Vagina (tissue), 2 donors: ENCODE measurements at places on chromosomes 12 and 14.

DNA sequence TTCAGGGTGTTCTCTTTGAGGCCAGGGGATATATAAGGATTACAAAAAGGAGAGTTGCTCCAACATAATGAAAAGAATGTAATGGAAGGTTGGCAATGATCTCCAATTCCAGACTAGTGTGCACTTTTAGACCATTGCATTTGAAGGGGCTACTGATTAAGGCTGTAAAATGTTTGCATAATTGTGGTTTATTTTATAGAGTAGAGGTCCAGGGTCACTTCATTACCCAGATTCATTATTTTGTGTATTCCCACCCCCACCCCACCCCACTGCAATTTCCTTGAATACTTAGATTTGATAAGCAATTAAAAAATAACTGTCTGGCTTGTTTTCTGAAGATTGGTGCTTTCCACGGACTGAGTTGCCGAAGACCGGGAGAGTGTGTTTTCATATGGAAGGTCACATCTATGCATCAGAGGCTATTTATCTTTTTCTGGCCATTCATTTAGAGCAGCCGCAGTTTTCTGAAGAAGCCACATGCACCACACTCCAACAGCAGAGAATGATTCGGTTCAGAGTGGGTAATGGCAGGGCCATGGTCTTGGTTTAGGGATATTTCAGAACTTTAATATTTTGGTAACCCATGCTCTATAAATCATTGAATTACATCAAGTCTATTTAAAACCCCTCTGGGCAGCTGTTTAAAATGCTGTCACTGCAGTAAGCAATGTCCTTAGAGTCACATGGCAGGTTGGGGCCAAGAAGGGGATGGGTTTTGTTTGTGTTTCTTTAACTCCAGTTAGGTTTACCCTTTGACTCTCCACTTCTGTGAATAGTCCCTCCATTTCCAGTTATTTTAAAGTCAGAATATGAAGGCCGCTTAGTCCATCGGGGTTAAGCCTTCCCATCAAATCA lies 94.6 kb downstream of the TMEM30B start:
- no peak for DNase-seq

GRCh38 chr12:66206141-66206540 lies 17.1 kb downstream of the IRAK3 start:
- DNase-seq = no peak

DNA sequence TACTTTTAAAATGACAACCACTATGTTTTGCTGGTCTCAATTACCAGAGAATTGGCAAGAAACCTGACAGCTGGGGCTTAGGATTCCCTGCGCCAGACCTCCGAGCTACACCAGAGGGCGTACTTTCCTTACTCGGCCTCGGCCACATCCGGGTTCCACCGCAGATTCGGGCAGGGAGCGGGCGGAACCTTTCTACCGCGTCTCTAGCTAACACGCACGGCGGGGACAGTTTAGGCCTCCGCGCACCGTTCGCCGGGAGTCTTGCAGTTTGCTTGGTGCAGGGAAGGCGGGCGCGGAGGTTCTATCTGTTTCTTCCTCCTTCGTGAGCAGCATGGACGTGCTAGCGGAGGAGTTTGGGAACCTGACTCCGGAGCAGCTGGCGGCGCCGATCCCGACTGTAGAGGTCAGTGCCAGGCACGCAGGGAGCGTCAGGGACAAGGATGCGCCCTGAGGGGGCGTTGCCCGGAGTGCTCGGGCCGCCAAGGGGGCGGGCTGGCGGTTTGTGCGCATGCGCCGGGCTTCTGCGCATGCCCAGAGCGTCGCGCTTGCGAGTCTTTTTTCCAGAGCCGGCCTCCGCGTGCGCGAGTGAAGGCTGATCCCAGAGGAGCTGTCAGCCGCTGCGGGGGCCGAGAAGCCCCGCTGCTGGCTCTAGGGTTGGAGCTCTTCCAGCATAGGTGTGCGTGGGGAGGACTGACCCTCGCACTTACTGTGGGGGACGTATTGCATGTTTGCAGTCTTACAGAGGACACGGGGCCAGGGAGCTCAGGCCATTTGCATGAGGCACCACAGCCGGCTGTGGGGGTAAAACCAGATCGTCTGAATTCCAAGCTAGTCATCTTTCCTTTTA lies at the start of gene POLR3B:
POLR3B (plus strand) TSS at position 200 of the 847 bp plus-strand sequence; CDS start at position 332, 132 bp downstream.
- no peak for DNase-seq

DNA sequence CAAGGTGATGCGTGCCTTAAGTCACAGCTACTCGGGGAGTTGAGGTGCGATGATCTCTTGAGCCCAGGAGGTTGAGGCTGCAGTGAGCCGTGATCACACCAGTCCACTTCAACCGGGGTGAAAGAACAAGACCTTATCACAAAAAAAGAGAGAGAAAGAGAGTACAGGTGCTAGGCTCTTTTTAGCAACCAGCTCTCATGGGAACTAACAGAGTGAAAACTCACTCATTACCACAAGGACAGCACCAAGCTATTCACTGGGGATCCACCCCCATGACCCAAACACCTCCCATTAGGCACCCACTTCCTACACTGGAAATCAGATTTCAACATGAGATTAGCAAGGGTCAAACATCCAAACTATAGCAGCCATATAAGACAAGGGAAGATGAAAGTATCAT lies 164.2 kb downstream of the NDUFA12 start:
- no peak for DNase-seq

- DNase-seq = no peak
These were observed 148.8 kb upstream of the GARIN6 start for GRCh38 chr12:99498756-99499155.

DNA sequence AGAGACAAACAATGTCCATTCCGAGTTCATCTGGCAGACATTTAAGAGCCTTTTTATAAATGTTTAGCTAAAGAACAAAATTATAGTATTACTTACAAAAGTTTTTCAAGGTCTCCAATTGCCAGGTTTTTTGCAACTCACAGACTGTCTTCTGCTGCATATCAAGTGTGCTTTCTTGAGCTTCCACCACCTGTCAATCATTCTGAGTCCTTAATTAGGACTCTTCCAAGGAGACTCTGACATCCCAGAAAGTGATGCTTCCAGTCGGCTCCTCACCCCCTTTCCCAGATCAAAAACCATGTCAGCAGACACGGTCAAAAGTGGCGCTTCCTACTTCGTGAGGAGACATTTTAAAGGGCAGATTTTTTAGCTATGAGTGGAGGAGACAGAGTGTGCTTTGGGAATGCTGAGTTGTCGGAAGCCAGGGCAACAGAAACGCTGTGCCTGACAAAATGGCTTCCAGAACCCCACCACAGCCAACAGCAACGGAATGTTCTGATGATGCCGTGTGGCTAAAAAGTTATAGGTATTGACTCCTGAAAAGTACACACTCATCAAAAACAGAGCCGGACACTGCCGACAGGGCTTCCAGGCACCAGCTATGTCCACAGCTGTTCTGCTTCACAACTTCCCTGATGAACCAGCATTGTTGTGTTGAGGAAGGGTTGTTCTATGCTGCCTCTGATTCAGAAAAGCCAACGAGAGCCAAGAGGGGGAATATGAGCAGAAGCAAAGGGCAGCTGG lies 116.1 kb upstream of the SLC35F4 start:
- DNase-seq = no peak

- no peak for DNase-seq
These were observed 409.1 kb downstream of the TMEM132D start for GRCh38 chr12:129494766-129495165.

DNA sequence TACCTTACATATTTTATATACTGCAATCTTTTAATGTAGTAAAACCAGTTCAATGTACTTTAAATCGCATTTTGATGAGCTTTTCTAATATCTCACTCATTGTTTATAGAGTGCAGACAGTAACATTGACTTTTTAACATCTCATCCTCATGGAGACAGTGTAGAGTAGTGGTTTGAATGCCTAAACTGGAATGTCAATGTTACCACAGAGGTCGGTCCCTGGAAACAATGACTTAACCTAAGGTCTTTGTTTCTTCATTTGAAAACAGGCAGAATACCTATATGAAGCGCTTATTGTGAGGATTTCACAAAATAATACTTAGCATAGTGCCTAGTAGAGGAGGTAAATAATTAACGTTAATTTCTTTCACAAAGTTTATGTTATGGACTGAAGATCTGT lies 5.0 kb downstream of the CDK17 start:
- DNase-seq = no peak

GRCh38 chr12:26097046-26097878 lies 27.6 kb downstream of the BHLHE41 start:
- DNase-seq = no peak

DNA sequence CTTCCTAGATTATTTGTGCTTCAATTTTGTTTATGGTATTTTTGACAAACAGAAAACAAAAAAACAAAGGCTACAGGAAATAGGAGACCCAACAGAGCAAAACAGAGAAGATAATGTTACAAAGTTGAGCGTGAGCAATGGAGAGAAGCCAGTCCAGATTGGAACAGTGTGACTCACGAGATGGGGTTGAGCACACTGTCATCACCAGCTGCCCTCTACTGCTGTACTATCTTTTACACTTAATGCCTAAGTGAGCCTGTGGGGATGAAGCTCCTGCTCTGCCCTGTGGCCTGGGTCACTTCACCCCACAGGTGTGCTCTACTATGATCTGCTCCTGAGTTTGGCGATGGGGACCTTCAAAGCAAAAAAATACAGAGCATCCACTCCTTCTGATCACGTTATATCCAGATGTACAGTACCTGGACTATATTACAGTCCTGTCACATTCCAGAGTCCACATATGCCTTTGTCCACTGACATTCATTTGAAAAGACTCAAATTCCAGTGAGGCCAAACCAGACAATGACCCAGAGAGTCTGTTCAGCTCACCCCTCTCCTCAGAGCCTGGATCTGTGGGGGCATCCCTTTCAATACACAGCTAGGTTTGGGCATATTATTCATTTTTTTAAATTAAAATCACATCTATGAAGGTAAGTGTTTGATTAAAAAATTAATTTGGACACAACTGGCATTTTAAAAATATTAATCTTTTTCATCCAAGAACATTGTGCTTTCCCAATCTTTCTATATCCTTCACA lies 4.4 kb downstream of the IPO8 start:
- no peak for DNase-seq
